ENCODE measurements at places on chromosomes 3 and 15. TPM values are rescaled to one million over a fixed set of nuclear protein-coding genes. Genes with fewer than 3 reads are reported as not detected.

The SIDT1 gene
- 4.6 TPM for polyA plus RNA-seq

The TRPM1 gene
- 0.39 TPM for polyA plus RNA-seq

The LRRC31 gene
- 1.9 TPM for polyA plus RNA-seq

The HRH1 gene
- 0.54 TPM for polyA plus RNA-seq

The OR5K2 gene
- polyA plus RNA-seq, result not detected
